Stimulated activated CD8-positive, alpha-beta memory T cell treated with anti-CD3 and anti-CD28 coated beads, Interleukin-7, amount 100 ng/mL, for 4 hours (primary cell): ENCODE measurements at places on chromosomes 7 and 10.

- no peak for DNase-seq
Observed at GRCh38 chr7:93923296-93923695, 1.8 kb downstream of the GNG11 start.

DNA sequence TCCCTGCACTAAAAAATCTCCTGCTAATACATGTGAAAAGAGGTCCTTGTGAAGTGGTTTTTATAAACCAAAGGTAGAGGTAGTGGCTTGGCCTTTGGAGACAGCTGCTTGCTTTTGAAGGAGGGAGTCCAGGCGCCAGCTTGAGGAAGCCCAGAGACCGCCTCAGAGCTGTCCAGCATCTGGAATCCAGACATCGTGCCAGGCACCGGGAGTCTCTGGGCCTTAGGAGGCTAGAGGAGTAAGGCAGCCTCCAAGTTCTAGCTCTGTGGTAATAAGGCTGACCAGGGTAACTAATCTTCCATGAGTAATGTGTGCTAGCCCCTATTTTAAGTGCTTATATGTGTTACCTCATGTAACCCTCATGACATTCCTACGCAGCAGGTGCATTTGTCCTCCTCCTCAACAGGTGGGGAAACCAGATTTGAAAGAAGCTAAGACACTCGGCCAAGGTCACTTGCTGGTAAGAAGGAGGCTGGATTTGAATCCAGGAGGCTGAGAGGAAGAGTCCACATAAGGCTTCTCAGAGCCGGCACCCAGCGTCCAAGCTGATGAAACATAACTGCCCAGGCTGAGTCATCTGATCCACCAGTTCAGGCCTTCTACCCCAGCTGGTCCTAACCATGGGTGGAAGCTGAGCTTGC, 26.1 kb downstream of the PRLHR start:
- DNase-seq, result no peak

GRCh38 chr10:124116771-124117510, 23.5 kb upstream of the CHST15 start:
- DNase-seq, result no peak

GRCh38 chr10:100114976-100115770, 33.5 kb upstream of the CPN1 start:
- no peak for DNase-seq

DNA sequence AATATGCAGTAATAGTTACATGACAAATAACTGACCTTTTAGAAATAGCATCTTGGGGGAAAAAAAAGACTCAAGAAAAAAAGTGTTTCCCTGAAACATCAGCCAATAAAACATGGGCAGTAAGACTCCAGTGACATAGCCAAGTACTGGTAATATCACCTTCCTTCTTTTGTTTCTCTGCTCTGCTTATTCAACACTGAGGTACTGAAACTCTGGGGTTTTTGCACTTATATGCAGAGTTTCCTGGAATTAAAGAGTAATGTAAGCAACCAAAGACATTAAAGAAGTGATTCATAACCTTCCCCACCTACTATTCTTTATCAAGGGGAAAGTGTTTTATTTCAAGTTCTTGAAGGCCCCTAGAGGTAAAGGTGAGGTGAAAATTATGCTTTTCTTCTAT, 414.5 kb downstream of the GRM8 start:
- DNase-seq, result no peak

GRCh38 chr10:34886906-34887642, 72.0 kb upstream of the PARD3 start:
- no peak for DNase-seq

DNA sequence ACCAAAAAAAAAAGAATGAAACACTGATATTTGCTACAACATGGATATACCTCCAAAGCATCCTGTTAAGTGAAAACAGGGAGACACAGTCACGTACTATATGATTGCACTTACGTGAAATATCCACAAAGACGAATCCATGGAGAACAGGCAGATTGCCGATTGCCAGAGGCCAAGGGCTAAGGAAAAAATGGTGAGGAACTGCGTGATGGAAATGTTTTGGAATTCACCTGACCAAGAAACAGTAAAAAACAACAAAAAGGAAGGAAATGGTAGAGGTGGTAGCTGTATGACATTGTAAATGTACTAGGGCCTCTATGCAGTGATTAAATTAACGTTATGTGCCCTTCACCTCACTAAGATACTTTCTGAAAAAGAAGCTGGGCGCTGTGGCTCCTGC, 44.1 kb upstream of the GTF2IRD1 start:
- DNase-seq, result no peak

GRCh38 chr7:46071076-46071475, 150.0 kb upstream of the IGFBP3 start:
- DNase-seq, result no peak

GRCh38 chr7:6026011-6026819, 5.0 kb upstream of the ANKRD61 start:
- DNase-seq, result peak; percentile 35

DNA sequence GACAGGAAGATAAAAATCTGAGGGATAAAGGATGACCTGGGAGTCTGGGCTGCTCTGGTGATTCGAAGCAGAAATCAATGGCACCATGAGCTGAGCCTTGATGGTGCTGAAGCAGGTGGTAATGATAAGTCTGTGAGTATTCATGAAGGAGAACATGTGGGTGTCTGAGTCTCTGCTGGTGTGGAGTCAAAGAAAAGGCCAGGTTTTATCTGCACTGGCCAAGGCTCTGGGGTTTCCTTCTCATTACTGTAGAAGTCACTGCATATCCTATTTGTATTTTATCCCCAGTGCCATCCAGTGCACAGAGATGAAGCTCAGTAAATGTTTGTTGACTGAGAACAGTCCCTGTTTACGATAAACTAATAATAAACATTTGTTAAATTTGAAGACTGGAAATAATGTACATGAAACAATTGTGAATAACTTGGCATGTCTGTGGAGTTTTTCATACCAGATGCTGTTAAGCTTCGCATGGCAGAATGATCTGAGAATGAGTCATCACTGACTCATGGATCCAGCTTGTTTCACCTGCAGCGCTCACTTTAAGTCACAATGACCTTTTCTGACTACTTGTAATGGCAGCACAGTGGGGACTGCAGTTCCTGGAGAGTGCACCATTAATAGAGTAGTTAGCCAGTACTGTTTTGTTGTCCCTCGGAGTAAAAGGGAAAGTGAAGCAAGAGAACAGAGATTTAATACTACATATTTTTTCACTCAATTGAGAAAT, 538.5 kb downstream of the HTR7 start:
- no peak for DNase-seq

DNA sequence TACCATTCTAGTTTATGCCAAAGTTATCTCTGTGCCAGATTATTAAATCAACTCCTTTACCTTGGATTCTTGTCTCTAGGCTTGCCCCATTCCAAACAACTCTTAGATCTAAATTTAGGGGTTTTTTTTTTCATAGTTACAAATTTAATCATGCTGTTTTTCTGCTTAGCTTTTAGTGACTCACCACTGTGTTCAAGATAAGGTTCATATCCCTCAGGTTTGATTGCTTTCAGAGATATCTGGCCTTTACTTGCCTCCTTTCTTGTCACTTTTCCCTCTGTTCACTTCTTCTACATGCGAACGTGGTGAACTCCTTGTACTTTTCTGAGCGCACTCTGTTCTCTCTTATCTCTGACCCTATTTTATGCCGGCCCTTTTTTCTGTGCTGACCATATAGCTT, 78.2 kb downstream of the VPS50 start:
- DNase-seq, result no peak

DNA sequence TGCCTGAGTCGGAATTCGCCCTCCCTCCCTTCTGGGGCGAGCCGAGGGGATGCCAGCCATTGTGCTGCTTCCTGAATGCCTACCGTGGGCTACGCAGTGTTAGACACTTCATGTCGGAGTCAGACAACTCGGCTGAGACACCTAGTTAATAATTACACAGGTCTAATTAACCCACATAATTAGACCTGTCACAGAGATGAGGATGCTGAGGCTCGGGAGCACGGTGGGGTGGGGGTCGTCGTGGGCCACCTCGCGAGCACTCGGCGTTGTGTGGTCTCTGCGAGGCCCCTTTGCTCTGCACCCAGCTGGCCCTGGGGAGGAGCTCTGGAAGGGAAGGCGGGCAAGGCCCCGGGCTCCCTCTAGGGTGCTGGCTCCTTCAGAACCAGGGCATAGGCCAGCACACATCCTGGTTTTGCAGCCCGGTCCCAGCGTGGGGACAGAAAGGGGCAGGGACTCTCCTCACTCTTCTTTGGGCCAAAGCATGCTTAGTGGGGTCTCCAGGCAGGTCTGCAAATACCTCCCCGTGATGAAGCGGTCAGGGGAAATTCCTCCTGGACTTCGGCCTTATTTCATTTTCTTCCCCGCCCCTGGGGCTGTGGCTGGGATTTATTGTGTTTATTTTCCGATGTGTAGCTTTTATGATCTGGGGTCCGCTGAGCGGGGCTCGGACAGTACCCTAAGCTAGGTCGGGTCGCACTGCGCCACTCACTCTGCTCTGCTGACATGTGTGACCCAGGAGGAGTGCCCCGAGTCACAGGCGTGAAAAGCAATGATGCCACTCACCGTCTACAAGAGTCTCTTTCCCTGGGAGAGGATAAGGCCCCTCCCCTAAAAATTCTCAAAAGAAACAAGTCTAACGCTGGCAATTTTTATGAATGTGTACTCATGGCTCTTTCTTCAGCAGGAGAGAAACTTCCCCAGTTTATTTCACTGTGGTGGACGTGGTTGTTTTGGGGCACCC, 4.9 kb upstream of the FOXL3 start:
- DNase-seq, result no peak
